Activated CD8-positive, alpha-beta T cell treated with anti-CD3 and anti-CD28 coated beads, Interleukin-2, amount 10 ng/mL, durations not matched to agents 7 days and 5 days (primary cell): ENCODE measurements at places on chromosomes 5 and 9. TPM values are rescaled to one million over a fixed set of nuclear protein-coding genes. Genes with fewer than 3 reads are reported as not detected.

The PHF24 gene
- total RNA-seq, result not detected

The TMEM174 gene
- total RNA-seq, result not detected

- peak overlapping the region; percentile 91 for H3K4me3 ChIP-seq
- peak; percentile 72 for DNase-seq
- no peaks in the 10 kb centered on the region for H3K27me3 ChIP-seq
Measured at GRCh38 chr9:36486933-36487481, 85.7 kb upstream of the MELK start.

DNA sequence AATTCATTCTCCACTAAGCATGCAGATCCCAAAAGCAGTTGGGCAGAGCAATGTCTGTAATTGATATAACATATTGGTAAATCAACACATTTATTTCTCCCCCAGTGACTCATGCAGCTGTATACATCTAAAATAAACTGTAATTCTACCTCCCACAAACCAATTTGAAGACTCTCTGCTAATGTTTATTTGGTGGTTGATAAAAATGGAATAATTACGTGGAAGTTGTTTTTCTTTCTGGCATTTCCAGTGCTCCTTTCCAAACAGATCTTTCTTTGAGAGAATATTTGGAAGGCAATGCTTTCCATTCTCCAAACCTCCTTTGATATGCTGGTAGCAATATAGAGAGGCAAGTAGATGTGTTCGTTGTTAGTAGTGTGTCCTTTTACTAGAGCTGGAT lies 194.7 kb downstream of the CHSY3 start:
- H3K4me3 ChIP-seq, result no peak overlapping the region
- H3K27me3 ChIP-seq, result no peaks in the 10 kb centered on the region
- H3K4me1 ChIP-seq, result no peaks in the 10 kb centered on the region
- DNase-seq, result no peak
- no peak overlapping the region for H3K27ac ChIP-seq
- no peaks in the 10 kb centered on the region for H3K36me3 ChIP-seq
